ENCODE measurements at places on chromosomes 5 and 9.
A peak's percentile ranks its signal among the peaks of the same experiment; 100 is the strongest.

GRCh38 chr5:131672776-131673175 is 37.7 kb upstream of the RAPGEF6 start:
- no peak for DNase-seq

DNA sequence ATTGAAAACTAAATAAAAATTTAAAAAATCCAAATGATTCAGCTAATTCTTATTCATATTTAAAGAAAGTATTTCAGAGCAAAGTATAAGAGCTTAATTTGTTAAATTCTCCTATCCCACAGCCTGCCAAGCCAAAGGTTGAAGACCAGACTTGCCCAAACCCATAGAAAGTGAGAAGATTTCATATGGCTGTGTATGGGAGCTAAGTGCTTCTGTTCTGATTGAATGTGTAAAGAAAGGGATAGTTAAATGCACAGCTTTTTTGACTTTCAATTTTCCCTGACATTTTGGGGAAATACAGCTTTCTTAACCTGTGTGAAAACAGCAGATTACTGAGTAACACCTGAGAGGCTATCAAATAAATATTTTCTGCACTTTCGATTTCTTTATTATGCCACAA is 125.0 kb upstream of the MTAP start:
- no peak for DNase-seq

DNA sequence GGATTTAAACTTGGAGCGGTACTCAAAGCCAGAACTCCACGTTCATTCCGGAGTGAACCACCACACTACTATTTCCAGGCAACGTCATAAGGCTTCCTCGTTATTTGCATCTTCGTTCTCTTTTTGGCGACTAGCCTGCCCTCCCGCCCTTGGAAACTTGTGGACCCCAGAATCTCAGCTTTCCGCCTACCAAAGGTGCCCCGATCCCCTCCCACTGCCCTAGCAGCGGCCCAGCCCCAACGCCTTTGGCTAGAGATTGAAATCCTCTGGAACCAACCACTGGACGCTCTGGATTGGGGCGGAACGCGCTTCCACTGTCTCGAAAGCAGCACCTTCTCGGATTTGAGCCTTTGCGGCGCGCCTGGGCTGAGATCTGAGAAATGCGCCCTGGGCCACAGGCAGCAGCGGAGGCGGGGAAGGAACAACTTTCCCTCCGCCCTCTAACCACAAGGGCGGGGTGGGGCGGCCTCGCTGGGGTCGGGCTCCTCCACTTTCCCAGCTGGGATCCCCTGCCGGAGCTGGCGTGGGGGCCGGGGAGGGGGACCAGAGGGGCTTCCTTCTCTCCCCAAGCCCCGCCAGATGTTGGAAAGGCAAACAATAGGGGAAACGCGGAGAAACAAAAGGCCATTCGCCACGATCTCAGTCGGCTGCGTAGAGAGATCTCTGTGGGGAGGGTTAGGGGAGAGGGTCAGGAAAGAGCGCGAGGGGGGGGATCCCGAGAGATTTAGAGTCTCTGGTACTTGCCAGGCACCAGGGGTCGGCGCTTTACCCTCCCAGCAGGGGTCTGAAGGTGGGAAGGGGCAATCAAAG is 1.3 kb downstream of the MOB3B start:
- no peak for DNase-seq

- DNase-seq: no peak
These were observed 2.5 kb downstream of the CENPP start for GRCh38 chr9:92328225-92328624.

GRCh38 chr5:138922494-138922893 is 47.4 kb upstream of the LRRTM2 start:
- no peak for DNase-seq

- peak; percentile 23 for DNase-seq
These were observed 1.5 kb downstream of the VDAC1 start for GRCh38 chr5:134003064-134003816.

DNA sequence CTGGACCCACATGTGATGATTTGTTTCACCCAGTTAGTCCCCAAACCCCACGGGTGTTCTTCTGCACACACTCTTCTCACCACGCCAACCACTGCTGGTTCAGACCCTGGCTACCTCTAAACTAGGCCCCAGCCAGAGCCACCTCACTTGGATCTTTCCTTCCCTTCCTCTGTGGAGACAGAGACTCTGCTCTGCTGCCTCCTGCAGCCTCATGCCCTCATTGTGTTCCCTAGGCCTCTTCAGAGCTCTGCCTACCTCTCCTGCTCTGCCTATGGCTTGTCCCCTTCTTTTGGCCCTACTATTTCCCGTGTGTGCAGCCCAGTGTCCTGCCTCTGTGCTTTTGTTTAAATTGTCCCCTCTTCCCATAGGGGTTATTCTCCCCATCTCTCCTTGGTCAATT is 79.7 kb downstream of the ARHGAP26 start:
- DNase-seq: no peak

GRCh38 chr5:135315386-135315785 is 83.6 kb downstream of the MACROH2A1 start:
- no peak for DNase-seq

- DNase-seq: no peak
These were observed 384.4 kb upstream of the PDE4D start for GRCh38 chr5:60277941-60278340.

DNA sequence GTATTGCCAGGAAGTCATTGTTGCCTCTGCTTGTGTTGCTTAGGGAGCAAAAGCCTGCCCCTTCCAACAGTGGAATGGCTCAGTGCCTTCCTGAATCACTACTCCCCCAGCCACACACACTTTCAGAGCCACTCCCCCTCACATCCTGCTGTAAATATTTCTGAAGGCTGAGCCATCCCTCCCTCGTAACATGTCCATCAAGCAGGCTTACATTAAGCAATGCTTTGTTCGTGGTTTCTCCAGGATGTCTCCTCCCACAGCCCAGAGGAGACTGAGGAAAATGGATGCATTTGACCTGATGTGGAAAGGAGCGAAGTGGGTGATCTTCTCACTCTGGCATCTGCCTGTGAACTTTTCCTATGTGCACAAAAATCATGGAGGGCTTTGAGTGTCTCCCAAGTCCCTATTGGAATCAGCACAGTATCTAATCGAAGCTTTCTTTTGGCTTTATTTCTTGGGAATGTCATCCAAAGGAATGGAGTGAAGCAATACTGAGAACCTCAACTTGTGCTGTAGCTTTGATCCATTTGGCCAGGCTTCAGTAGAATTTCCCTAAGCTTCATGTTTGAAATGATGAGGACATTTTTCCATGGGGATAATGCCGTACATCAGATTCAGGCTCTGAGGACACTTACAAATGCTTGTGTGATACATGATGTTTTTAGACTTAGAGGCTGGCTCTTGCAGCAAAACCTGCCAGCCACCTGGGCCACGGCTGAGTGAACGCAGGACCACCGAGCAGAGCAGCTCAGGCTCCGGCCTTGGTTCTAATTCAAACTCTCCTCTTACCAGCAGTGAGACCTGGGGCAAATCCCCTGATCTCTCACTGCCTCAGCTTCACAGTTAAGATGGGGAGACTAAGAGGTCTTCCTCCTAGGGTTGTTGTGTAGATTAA is 389.1 kb downstream of the ENC1 start:
- DNase-seq: no peak

DNA sequence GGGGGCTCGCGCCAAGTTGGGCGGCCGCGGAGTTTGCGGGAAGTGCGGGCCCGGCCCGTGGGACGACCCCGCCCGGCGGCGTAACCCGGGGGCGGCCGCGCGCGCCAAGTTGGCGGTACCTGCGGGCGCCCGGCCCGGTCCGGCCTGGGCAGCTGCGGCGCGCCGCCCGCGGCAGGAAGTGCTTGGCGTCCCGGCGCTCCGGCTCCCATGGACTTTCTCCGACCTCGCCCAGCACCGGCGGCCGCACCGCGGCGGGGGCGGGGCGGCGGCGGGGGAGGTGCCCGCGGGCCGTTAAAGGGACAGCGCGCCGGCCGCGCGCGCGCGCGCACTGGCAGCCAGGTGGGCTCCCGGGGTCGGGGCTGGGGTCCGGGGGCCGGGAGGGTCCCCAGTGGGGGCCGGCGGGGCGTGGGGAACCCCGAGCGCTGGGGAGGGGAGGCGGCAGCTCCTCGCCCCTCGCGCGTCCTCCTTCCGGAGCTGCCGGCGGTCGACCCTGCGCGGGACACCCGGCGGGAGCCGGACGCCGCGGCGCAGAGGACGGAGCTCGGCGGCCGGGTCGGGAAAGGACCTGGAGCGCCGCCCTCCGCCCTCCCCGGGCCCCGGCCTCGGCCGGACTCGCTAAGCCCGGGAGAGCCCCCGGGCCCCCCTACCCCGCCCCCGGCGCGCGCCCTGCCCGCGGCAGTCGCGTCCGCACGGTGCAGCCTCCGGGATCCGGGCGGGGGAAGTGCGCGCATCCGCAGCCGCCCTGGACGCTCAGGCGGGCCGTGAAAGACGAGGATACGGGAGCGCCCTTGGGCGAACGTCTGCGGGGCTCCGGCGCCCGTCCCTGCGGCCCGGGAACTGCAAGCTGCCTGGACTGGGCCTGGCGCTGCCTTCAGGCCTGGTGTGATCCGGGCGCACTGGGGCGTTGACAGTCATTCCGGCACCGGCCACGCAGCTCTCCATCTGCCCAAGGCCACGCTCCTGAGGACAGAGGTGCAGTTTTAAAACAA is at the start of gene NACC2:
NACC2 (minus strand) TSS at position 220 of the 989 bp plus-strand sequence. CDS start 44,768 bp downstream, outside the sequence.
- DNase-seq: no peak

GRCh38 chr5:18553269-18553668 is 919.0 kb downstream of the TAF11L14 start:
- no peak for DNase-seq

DNA sequence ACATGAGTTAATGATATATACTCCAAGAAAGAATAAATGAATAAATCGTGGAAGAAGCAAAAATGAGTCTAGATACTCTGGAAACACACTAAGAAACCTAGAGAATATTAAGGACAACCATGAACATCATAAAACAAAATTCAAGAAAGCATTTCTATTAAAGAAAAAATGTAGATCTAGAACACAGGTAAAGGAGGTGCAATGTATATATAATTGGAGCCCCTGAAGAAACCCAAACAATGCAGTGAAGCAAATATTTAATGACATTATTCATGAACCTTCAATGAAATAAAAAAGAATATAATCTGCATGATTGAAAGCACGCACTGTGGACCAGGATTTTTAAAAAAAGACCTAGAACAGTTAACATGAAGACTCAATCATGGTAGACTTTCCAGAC is 150.1 kb downstream of the ATPSCKMT start:
- DNase-seq: no peak

GRCh38 chr9:75892216-75892911 is 1.9 kb downstream of the PCSK5 start:
- DNase-seq: no peak

- no peak for DNase-seq
These were observed 39.1 kb downstream of the NIPBL start for GRCh38 chr5:36915653-36916052.

DNA sequence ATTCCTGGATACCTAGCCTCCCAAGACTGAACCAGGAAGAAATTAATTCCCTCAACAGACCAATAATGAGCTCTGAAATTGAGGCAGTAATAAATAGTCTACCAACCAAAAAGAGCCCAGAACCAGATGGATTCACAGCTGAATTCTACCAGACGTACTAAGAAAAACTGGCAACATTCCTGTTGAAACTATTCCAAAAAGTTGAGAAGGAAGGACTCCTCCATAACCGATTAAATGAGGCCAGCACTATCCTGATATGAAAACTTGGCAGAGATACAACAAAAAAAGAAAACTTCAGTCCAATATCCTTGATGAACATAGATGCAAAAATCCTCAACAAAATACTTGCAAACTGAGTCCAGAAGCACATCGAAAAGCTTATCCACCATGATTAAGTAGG is 392.5 kb upstream of the GRAMD2B start:
- no peak for DNase-seq

DNA sequence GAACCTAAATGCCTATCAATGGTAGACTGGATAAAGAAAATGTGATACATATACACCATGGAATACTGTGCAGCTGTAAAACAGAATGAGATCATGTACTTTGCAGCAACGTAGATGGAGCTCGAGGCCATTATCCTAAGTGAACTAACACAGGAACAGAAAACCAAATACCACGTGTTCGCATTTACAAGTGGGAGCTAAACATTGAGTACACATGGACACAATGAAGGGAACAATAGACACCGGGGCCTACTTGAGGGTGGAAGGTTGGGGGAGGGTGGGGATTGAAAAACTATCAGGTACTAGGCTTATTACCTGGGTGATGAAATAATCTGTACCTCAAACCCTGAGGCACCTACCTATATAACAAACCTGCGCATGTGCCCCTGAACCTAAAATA is 22.4 kb upstream of the DEPDC1B start:
- no peak for DNase-seq

DNA sequence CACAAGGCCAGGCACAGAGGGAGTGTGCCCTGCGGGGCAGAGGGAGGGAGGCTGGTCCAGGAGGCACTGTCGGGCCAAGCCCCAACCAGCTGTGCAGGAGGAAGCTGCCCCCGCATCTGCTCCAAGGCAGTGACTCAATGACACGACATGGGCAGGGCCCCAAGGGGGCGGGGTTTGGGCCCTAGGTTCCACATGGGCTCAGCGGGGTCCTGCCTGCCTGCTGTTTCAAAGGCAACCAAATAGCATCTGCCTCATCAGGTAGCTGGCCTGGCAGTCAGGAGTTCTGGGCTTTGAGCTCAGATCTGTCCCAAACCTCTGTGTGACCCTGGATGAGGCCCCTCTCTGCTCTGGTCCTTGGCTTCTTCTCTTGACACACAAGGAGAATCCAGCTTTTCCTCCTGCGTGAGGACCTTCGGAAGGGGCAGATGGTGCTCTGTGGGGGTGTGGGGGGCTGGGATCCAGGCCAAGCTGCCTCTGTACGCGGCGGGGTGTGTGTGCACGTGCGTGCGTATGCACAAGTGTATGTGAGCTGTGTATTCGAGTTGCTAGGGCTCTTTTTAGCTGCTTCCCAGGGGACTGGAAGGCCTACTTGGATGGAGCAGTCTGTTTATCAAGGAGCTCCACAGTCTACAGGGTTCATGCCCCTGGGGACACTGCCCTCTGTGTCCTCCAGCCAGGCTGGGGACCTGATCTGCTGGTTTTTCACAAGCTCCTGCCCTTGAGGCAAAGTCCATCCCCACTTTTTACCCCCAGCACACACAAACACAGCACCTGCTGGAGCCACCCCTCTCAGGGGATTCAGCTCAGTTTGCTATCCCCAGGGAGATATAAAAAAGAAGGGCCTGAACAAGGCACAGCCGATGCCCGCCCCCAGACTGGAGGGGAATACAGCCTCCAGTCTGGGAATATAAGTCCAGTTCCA is 138.9 kb downstream of the RGS3 start:
- DNase-seq: peak; percentile 39

GRCh38 chr5:76256116-76256889 is 146.8 kb upstream of the IQGAP2 start:
- DNase-seq: peak; percentile 50

DNA sequence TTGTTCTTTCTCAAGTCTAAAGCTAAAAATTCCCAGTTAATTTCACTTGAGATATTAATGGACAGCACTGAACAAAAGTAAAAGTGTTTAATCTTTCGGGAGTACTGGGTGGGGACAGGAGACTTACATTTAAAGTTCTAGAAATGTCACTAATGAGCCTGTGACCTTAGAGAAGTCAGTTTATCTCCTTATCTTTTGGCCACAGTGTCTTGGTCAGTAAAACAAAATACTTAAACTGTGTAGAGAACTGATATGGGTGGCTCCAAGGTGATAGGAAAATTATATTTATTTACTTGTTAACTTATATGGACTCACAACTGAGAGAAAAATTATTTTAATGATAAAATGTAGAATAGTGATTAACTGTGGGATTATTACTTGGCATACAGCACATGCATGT is 8.9 kb downstream of the IPO11 start:
- DNase-seq: no peak

GRCh38 chr9:113988385-113989016 is 89.6 kb downstream of the AMBP start:
- no peak for DNase-seq

Data from stimulated activated CD4-positive, alpha-beta T cell treated with anti-CD3 and anti-CD28 coated beads, TNF-alpha, amount 100 ng/mL, for 48 hours (primary cell).